Bladder microvascular endothelial cell (primary cell): ENCODE measurements at places on chromosomes 1 and 21. TPM values are rescaled to one million over a fixed set of nuclear protein-coding genes. Genes with fewer than 3 reads are reported as not detected.

The WNT9A gene
- 0.97 and 1.7 TPM in 2 replicates for total RNA-seq

The SELL gene
- total RNA-seq, result 0.31 and 0.32 TPM in 2 replicates

The PUSL1 gene
- total RNA-seq, result 9.1 and 10.5 TPM in 2 replicates

The SLC25A24 gene
- total RNA-seq, result 39.3 and 67.7 TPM in 2 replicates

The FLG gene
- total RNA-seq, result not detected in 2 replicates

The KCNK2 gene
- not detected in 2 replicates for total RNA-seq

The TCHHL1 gene
- total RNA-seq, result not detected in 2 replicates

The KLF17 gene
- not detected in 2 replicates for total RNA-seq

The CYP2J2 gene
- 0.16 and 0.19 TPM in 2 replicates for total RNA-seq

The EFCAB14 gene
- total RNA-seq, result 62.8 and 99.5 TPM in 2 replicates

The SLC44A3 gene
- total RNA-seq, result 0.32 and 2.1 TPM in 2 replicates

The RGS5 gene
- total RNA-seq, result 2.3 and 2.6 TPM in 2 replicates

The WDR47 gene
- 13.3 and 24.1 TPM in 2 replicates for total RNA-seq

The OR2AK2 gene
- total RNA-seq, result not detected in 2 replicates

The AMPD1 gene
- total RNA-seq, result not detected in 2 replicates

The NR0B2 gene
- total RNA-seq, result not detected in 2 replicates

The GJA9 gene
- not detected in 2 replicates for total RNA-seq

The OR2L3 gene
- total RNA-seq, result not detected in 2 replicates

The PTPN7 gene
- 0.13 and 0.49 TPM in 2 replicates for total RNA-seq

The CR1L gene
- total RNA-seq, result not detected in 2 replicates

The ADGRL4 gene
- 231 and 282 TPM in 2 replicates for total RNA-seq

The KRTAP21-3 gene
- not detected in 2 replicates for total RNA-seq
